ENCODE measurements at places on chromosomes 5 and 9.

DNA sequence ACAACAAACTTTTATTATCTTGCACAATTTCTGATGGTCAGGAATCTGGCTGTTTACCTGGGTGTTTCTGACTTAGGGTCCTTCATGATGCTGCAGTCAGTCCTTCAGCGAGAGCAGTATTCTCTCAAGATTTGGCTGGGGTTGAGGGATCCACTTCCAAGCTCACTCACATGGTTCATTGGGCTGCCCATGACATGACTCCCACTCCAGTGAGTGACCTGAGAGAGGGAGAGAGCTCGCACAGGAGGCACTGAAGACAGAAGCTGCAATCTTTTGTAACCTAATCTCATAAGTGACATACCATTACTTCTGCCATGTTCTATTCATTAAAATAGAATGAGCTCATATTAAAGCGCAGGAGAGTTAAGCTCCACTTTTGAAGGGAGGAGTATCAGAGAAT lies 212.6 kb downstream of the SPATA31D1 start:
- no peak for DNase-seq

- no peak for DNase-seq
Measured at GRCh38 chr9:32989660-32990059, 11.8 kb downstream of the APTX start.

GRCh38 chr5:7016999-7017747 lies 303.9 kb downstream of the TENT4A start:
- peak; percentile 67 for DNase-seq

- DNase-seq = no peak
Measured at GRCh38 chr9:105860516-105860915, 166.2 kb downstream of the TMEM38B start.

- no peak for DNase-seq
Measured at GRCh38 chr5:9374025-9374424, 171.8 kb downstream of the SEMA5A start.

DNA sequence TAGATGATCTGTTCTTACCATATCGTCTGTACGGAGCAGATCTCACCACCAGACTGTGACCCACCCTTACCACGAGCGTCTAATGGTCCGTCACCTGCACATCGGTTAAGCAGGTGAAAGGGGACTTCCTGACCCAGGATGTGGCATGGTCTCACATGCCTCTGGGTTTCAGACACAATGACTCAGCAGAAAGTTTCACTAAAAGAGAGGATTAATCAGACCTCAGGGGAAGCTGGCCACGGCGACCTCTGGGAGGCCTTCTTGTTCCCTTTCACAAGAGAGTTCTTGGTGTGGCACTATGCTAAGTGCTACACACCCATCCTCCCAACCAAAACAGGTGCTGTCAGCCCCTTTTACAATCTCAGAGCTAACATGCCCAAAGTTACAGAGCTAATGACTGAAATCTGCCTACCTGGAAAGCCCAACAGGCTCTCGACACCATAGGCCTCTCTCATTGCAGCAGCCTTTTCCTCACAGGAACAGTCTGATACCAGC lies 41.6 kb downstream of the ADAMTS12 start:
- no peak for DNase-seq

DNA sequence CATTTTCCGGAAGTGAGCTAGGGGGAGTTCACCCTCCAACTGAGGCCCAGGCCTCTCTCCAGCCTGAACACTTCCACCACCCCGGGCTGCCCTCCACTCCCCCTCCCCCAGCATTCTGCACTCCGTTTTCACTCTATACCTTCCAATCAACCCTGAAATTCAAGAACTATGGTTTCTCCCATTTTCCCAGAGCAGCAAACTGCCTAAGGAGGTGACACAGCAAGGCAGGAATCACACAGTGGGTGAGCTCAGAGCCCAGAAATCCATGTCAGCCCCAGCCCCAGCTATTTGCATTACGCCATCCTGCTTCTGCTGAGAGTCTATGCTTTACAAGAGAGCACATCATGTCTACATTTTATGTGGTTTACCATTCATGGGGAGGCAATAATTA lies 11.9 kb downstream of the MSX2 start:
- no peak for DNase-seq

- DNase-seq = no peak
Measured at GRCh38 chr5:139593716-139594319, 32.7 kb downstream of the UBE2D2 start.

DNA sequence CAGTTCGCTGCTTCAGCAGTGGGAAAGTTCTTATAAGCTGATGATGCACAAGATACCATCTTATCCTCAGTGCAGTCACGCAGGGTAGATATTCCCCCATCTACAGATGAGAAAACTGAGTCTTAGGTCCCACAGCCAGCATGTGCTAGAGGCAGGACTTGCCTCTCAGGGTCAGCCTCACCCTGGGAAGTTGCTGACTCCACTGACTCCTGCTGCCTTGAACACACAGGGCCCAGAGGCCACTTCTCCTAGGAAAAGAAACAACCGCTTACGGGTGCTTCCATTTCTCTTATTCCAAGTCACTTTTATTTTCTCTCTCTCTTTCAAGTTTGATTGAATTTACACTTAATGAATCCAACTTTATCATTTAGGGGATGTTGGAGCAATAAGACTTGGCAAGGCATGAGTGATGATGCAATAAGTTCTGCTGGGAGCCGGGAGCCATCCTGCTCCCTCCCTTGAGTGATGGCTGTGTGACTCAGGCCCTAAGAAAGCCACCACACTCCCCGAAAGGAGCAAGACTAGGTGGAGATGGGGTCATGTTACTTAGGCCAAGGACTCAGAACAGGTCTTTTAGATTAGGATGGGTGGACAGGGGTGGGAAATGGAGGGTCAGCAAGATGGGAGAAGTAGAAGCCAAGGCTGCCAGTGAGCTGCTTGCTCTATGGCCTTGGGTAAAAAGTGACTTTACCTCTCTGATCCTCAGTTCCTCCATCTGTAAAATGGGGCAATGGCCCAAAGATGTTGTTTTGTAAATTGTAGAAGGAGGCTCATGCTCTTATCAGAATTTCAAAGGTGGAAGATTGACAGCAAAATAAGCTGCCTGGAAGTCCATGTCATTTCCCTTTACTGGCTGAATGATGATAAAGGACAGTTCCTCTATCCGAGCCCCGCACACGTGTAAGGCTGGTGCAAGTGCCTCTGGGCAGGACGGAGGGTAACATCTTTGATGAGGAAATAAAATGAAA lies 67.4 kb upstream of the ZNF618 start:
- DNase-seq = no peak

DNA sequence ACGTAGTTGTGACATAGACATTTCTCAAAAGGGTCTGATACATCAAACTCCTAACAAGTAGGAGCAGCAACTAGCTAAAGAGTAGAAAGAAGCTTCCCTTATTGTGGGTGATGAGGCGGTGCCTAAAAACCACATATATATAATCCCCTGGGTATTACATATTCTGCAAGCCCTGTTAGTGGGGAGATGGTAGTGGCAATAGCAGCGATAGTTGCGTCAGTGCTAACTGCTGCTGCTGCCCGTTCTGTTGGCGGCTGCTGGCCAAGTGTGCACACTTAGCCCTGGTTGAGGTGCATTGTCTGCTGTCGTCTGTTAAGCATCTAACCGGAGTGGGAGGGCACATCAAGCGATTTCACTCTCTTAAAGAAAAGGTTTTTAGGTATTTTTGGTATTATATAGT lies 35.8 kb downstream of the VLDLR start:
- no peak for DNase-seq

DNA sequence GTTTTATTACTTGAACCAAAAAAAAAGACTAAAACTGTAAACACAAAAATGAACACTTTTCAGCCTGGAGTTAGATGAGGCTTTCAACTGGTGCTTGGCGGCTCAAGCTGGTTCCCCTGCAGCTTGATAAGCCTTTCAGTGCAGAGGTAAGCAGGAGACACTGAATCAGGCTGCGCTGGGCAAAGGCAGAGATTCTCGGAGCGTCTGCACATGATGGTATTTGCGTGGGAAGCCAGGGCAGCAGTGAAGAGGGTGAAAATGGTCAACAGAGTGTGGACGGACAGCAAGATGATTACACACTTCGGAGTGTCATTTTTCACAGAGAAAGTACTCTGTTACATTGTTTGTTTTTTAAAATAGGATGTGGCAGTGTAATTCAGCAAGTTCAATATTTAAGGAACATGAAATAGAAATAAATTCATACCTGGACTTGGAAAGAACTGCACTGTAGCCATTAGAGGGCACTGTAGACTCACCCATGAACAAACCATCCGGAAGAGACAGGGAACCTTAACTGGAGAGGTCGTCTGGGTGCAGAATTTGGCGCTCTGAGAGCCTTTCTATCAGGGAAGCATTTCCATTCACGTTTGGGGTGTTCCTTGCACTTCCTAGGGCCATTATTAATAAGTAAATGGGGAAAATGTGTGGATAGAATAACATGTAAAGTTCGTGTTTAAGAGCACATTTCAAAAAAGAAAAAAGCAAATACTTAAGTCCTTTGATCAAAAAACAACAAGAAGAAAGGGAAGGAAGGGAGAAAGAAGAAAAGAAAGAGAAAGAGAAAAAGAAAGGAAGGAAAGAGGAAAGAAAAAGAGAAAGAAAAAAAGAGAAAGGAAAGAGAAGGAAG lies 69.8 kb downstream of the ICE1 start:
- peak; percentile 90 for DNase-seq

Data from brain (organoid and tissue), 16 donors.